Activated CD4-positive, alpha-beta T cell treated with anti-CD3 and anti-CD28 coated beads, Interleukin-2, amount 10 ng/mL, durations not matched to agents 24 days and 14 days (primary cell): ENCODE measurements at places on chromosomes 1 and 21. TPM values are rescaled to one million over a fixed set of nuclear protein-coding genes. Genes with fewer than 3 reads are reported as not detected.

DNA sequence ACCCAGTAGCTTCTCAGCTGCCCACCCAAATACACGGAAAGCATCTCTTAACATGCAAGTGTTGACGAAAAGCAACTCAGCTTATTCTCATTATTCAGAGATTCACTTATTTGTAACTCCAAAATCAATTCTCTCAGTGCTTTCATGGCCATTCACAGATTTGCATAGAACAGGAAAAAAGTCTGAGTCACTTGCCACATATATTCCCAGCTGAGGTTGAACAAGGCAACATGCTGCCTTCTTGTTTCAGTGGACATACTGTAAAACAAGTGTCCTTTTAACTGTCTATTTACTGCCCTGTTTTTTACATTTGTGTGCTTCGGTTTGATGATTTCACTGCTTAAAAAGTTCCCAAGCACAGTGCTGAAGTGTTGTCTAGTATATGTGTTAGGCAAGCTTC is 273.0 kb downstream of the LTN1 start:
- DNase-seq: no peak

- no peak for DNase-seq
These were observed 17.8 kb downstream of the CASZ1 start for GRCh38 chr1:10778640-10779039.

- no peak for DNase-seq
These were observed 73.3 kb upstream of the C1orf87 start for GRCh38 chr1:60146884-60147283.

- DNase-seq: no peak
These were observed 237.0 kb downstream of the PTPRU start for GRCh38 chr1:29473161-29473855.

DNA sequence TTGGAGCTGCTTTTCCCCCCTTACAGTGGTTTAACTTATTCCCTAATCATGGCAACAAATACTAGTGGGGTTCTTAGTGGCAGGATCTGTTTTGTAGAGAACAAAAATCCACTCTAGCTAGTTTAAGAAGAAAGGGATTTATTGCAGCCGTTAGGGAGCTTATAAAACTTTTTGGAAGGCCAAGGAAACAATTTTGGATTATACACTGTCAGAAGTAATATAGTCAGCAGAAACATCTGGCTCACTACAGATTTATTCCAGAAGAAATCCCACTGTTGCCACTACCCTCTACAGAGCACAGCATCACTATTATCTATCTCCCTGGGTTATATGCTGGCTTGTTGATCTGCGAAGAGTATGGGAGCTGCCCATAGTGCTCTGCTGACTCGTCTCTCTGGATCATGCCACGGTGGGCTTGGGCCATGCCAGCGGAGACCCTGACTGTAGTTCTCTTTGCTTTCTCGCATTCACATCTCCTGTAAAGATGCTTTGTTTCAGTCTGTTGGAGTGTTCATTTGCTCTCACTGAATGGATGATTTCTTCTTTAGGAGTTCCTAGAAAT is 107.5 kb downstream of the ODF2L start:
- DNase-seq: no peak

DNA sequence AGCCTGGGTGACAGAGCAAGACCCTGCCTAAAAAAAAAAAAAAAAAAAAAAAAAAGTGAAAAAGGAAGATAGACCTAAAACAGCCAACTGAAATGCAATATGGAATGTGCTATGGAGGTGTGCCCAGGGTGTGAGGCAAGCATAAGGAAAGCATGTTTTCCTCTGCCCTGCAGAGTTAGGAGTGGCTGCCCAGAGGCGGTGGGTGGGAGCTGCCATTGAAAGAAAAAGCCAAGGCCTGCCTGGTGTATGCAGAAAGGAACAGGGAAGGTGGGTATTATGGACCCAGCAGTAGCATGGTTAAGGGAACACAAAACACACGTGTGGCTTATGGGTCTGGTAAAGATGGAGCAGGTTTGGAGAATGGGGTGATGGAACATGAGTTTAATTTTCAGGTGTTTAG is 8.9 kb downstream of the CD244 start:
- DNase-seq: no peak

DNA sequence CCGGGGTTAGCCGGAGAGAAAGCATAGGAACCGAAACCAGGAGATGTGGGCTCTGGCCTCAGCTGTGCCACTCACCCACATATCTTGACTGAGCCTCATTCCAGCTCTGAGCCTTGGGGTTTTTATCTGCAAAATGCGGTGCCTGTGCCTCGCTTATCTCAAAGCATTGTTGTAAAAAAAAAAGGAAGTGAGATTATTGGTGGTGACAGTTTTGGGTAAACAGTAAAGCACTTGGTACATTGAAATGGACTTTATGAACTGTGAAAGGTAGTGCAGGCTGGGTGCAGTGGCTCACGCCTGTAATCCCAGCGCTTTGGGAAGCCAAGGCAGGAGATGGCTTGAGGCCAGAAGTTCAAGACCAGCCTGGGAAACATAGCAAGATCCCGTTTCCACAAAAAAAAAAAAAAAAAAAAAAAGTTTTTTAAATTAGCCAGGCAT is 3.8 kb downstream of the PTAFR start:
- peak; percentile 85 for DNase-seq

DNA sequence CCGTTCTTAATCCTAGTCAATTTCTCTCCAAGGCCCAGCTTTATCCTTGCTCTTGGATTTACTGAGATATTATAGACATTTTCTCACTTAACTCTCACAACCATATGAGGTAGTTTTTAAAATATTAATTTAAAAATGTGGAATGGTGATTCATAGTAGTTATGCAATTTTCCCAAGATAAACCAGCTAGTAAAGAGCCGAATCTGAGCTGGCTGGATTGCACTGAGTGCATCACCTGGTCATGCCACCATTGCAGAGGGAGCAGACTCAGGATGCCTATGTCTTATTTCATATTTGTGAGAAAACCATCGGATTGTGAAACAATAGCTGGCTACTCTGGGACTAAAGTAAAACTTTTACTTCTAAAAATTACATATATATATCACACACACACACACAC is 494.0 kb downstream of the KCNT2 start:
- DNase-seq: no peak

DNA sequence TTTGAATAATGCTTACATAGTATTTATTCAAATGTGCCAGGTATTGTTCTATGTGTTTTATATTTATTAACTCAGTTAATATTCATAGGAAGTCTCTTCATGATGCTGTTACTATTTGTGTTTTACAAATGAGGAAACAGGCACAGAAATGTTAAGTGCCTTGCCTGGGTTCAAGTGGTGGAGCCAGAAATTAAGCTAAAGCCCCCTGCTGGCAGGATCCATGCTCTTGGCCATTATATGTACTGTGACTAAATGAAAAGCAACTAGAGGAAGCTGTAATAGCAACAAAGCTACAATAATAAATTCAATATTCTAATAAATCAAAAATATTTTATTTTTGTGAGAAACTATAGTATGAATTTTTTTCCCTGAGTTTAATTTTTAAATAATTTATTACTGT is 30.0 kb downstream of the IARS2 start:
- DNase-seq: peak; percentile 64

GRCh38 chr1:245898581-245898980 is 608.5 kb downstream of the SMYD3 start:
- DNase-seq: no peak

- no peak for DNase-seq
These were observed 80.5 kb upstream of the VAV3 start for GRCh38 chr1:108045460-108045859.

DNA sequence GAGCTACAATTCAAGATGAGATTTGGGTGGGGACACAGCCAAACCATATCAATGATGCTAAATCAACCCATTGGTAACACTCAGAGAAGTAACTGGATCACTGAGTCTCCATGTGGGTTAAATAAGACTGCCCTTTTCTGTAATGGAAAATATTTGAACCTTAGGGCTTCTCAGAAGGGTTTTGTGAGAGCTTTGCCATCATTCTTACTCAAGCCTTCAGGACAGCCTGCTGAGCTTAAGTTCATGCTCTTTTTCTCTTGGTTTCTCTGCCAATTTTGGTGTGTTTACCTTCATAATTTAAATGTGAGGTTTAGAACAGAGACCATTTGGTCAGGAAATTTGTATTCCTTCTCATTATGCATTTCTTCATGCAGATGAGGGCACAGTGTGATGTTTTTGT is 74.7 kb downstream of the DISC1 start:
- no peak for DNase-seq

GRCh38 chr1:234578735-234579134 is 31.2 kb downstream of the IRF2BP2 start:
- DNase-seq: no peak

DNA sequence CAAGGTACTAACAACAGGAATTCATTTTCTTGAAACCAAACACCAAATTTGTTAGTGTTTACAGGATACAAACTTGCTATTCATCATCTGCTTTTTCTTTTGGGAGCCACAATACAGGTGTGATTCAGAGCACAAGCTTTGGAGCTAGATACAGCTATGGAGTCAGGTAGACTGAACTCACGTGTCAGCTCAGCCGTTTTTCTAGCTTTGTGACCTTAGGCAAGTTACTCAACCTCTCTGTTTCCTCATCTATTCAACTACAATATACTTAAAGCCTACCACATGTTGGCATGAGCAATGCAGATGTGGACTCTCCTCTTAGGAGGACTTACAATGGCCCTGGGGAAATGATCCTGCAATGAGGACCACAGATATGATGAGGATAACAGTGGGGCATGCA is 6.3 kb downstream of the HTR1D start:
- no peak for DNase-seq

- no peak for DNase-seq
These were observed 119.5 kb upstream of the CSF3R start for GRCh38 chr1:36602184-36602583.

- peak; percentile 92 for DNase-seq
These were observed 47.1 kb downstream of the ATP2B4 start for GRCh38 chr1:203673550-203674411.

- no peak for DNase-seq
These were observed 3.5 kb upstream of the PIGV start for GRCh38 chr1:26784023-26784871.

GRCh38 chr1:169426174-169426705 is 1.0 kb downstream of the CCDC181 start:
- no peak for DNase-seq

DNA sequence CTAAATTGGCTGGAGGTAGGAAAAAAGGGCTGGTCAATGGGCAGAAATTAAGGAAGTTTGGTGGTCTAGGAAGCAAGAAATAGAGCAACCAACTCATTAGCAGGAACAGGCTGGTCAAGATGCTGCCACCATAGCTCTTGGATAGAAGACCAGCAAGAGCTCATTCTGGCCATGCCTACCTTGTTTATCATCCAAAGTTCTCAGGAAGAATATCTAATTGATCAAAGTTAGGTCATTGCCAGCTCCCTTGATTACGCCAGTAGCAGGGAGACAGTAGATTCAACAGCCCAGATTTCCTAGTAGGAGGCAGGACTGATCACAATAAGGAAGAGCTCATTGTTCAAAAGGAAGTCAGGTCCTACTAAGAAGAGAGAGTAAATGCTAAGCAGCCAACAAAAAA is 370.2 kb downstream of the GPATCH2 start:
- no peak for DNase-seq

DNA sequence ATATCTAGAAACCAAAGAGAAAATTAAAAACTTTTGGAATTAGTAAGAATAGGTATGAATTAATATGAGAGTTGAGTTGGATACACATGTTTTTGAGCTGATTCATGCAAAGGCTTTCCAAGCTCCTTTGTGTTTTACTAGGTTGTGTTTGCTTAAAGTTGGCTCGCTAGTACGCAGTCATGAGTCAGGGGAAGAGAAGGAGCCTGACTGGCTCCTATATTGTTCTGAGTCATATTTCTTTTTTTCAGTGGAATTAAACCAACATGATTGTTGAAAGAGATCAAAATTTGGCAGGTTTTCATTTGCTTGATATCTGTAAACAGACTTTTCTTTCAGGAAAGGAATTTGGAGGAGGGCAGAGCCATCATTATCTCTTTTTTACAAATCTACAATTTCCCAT is 66.7 kb downstream of the MAGI3 start:
- no peak for DNase-seq

Gene VWA5B1
- total RNA-seq: not detected in 2 replicates

Gene IL10
- 3.4 TPM in 2 replicates for total RNA-seq

Gene FCGR2B
- not detected in 2 replicates for total RNA-seq

Gene DOP1B
- total RNA-seq: 16.0 and 17.5 TPM in 2 replicates

Gene NASP
- 263 and 295 TPM in 2 replicates for total RNA-seq

Gene ASB17
- not detected in 2 replicates for total RNA-seq

Gene PLA2G2E
- not detected in 2 replicates for total RNA-seq

Gene NR5A2
- not detected in 2 replicates for total RNA-seq

Gene GPR157
- 2.1 and 4.6 TPM in 2 replicates for total RNA-seq
